ENCODE measurements at places on chromosomes 3 and 15.
A peak's percentile ranks its signal among the peaks of the same experiment; 100 is the strongest.

- peak; percentile 84 for DNase-seq
Measured at GRCh38 chr3:185659942-185660921, 74.1 kb downstream of the SENP2 start.

DNA sequence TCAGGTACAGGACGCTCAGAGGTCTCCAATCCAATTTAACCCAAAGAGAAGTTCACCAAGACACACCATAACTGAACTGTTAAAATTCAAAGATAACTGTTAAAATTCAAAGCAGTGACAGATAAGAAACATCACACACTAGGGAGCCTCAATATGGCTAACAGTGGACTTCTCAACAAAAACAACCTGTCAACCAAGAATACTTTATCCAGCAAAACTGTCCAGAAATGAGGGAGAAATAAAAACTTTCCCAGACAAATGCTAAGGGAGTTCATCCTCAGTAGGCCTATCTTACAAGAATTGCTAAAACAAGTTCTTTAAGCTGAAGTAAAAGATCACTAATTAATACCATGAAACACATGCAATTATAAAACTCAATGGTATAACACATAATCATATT is 36.3 kb upstream of the MYLK start:
- DNase-seq: no peak

- DNase-seq: no peak
Measured at GRCh38 chr3:71854706-71855105, 69.8 kb upstream of the PROK2 start.

- no peak for DNase-seq
Measured at GRCh38 chr3:95886616-95887015, 927.8 kb upstream of the EPHA6 start.

DNA sequence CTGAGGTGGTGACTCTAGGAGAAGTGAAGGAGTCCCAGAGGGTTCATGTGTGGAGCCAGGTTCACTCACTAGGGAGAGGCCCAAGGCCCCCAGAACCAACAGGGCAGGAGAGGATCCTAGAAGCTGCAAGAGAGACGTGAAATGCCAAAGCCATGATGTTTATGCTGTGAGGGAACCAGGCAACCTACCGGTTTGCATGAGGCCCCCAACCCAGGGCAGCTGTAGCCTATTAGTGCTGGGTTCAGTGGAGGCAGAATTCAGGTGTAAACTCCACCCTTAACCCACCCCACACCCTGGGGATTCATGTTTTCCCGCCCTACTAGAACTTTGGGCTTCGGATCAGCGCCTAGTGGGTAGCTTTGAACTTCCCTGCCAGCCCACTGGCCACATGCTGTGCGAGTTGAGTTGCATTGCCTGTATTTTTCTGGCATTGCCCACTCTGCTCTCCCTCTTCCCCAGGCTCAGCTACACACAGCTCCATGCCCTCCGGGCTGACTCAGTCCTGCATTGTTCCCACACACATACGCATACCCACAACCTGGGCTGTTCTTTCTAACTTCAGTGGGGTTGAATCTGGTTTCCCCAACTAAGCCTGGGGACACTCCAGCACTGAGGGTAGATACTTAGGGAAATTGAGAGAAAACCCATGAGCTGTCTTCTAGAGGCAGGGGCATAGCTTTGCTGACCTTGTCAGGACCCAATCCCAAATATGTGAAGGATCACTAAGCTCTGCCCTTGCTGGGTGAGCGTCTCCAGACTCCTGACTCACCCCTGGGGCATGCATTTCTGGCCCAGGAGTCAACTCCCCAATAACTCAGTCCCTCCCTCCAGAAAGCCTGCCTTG is 2.0 kb upstream of the ZBTB47 start:
- no peak for DNase-seq

DNA sequence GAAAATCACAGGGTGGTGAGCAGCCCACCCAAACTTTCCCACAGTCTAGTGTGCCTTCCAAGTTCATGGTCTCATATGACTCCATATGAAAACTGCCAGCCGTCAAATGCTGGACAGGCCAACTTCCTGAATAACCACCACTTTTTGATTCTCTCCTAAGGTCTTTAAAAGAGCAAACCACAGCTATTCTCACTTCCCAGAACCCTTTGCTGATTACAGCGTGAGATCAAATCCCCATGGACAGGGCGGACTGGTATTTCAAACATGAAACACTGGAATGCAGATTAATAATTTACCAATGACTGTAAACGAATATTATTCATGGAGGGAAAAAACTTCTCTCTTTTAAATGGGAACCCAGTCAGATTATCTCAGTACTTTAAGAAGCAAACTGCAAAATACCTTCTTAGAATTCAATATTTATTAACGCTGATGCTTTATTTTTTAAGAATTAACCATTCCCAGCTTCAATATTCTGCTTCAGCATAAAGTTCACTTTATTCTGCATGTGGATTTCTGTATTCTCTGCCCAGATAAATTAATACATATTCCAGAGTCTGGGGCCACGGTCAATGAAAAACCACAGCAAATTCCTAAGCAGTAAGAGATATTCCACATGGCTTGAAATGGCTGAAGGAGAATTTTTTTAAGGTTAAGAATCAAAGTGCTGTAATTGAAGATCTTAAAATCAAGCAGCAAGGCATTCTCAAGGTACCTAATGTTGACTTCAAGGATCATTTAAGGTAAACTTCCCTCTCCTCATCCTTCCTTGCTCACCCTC is 42.9 kb downstream of the MYO1E start:
- DNase-seq: no peak

DNA sequence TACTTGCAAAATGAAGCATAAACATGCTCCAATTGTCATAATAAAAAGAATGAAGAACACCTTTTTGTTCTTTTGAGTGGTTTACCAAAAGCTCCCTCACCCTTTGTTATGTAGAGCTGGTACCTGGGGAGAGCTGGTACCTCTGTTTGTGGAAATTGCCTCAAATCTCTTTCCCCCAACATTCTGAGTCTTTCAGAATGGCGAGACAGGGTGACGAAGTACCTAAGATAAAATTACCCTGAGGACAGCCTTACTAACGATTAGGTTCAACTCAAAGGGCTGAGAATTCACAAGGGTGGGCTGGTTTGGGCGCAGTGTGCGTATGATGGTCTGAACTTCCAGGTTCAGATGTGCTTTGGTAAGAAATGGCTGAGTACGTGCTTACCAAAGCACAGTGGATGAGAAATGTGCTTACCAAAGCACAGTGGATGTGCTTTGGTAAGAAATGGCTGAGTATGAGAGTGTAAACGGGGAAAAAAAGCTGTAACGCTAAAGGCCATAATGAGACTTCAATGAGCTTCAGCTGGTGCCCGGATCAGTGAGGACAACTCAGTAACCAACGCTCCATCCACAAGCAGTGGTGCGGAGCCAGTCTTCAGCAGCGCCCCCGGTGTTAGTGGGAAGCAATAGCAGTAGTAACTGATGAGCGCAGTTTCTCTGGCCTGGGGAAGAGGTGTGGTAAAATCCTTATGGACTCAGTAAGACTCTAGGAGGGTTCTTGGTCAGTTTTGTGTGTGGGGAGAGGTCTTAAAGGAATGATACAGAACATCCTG is 72.3 kb upstream of the LRIG1 start:
- DNase-seq: peak; percentile 66

DNA sequence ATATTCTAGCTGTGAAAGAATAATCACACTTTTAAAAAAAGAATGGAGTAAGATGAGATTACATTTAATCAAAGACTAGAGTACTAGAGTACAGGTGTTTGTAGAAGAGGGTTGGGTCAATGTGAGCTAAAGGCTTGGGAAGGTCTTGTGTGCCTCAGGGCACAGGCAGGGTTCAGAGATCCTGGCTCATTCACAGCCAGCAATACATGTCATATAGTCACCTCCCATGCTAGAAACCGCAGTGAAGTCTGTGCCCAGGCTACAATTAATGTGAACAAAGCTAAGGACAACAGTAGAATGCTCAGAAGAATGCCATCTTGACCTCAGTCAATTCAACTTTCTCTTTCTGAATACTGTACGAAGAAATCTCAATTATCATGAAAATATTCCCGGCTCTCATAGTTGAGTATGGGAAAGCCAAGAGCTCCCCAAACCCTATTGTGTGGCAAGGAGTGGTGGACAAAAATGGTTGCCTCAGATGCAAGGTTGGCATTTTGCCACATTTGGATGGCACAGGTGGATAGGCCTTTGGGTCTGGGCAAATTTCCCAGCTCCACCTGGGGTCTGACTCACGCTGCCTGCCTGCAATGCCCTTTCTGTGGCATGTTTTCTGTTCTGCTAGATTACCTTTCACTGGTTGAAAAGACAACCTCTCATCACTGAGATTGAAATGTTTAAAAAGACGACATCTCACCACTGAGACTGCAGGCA is 70.2 kb downstream of the NMD3 start:
- no peak for DNase-seq
